Muscle of leg (tissue), 16 donors: ENCODE measurements at places on chromosomes 12 and 14. TPM values are rescaled to one million over a fixed set of nuclear protein-coding genes. Genes with fewer than 3 reads are reported as not detected.
A peak's percentile ranks its signal among the peaks of the same experiment; 100 is the strongest.

- DNase-seq = peak; percentile 10
Measured at GRCh38 chr14:81062816-81063215, 107.4 kb downstream of the TSHR start.

Gene TAS2R7
- total RNA-seq = not detected

DNA sequence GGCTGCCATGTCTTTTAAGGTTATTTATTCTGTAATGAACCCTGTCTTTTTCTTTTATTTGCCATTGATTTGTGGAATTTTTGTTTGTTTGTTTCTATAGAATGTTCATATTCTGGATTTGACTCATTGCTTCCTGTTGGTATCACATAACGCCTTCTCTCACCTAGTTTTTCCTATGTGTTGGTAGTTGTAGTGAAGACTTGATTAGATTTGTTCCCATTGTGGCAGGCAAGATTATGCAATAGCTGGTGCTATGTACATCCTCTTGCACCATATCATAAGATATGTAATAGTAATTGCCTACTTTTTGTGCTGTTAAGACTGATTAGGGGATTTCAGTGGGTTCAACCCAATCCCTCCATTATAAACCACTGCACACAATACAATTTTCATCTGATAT is 3.9 kb upstream of the KRT6B start:
- no peak for DNase-seq

Gene GALNT8
- 5.5 TPM for total RNA-seq

DNA sequence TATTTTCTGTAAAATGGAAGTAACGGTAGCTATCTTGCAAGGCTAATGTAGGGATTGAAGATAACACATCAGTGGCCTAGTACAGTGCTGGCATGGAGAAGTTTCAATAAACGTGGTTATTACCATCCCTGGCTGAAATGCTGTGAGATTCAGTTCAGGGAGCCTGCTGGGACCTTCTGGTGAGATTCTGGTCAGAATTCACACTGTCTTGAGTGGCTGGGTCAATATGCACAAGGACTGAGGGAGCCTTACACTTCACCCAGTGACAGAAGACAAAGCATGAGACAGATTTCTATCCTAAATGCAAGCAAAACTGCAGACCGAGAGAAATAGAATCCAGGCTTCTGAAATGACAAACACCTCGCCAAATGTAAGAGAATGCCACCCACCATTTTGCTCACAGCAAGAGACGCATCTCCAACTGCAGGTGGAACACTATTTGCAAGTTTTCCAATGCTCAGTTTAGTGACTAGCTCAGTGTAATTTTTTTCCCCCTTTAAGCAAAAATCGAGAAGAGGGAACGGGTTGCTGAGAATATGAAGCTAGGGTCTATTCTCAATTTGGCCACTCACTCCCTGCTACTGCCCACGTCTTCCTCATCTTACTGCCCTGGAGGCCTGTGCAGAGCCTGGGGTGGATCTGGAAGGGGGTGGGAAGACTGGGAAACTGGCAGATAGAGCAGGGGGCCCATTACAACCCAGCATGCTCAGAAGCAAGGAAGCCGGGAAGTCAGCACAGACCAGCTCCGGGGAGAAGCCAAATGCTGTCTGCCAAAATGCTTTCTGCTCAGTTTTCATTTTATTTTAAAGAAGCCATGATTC is 201.3 kb downstream of the TTC7B start:
- peak; percentile 81 for DNase-seq

- DNase-seq = no peak
Measured at GRCh38 chr12:103851127-103851526, 10.1 kb upstream of the NT5DC3 start.

DNA sequence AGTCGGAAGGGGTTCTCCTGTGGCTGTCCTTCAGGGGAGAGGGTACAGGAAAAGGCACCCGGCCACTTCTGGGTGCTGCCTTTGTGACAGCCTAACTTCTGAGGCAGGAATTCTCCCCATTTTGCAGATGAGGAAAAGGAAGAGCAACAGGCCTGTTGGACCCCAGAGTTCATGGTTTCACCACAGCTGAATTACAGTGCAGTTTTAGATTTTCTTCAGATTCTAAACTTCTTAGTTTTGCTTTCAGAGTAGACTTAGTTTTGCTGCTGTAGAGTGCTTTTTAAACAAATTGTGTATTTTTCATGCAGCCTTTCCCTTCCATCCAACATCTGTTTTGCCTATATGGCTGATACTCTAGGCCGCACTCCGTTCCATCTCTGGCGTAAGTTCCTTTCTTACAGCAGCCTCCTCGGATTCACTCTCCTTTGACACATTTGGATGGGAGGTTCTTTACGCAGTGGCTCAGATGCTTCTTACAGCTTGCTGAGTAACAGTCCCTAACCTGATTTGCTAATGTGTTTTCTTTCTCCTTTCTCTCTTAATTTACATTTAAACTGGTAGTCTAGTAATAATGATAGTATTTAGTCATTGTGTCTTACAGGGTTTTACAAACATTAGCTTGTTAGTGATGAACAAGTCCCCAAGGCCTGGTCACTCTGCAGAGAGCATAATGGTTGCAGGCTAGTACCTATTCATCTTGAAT is 7.8 kb downstream of the TRAF3 start:
- DNase-seq = peak; percentile 83

Gene POP5
- total RNA-seq = 30.3 TPM

Gene KRT77
- not detected for total RNA-seq

DNA sequence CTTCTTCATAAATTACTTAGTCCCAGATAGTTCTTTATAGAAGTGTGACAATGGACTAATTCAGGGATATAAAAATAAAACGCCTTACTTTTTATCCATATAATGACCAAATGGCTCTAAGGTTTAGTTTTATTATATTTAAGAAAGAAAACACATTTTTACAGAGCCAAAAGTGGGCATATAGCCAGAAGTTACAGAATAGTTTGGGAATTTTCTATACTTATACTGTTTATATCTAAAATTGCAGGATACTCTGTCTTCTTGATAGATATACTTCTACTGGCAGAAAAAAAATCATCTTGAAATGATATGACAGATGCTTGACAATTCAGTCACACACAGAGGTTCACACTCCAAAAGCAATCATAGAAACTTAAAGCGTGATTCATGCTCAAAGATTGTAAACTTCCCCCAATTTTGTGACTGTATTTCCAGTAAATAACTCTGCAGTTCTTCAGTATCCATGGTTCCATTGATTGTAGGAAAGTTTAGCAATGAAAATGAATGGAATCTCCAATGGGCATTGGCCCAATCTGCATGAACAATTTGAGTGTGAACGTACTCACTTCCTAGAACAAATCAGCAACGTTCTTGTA is 307.8 kb downstream of the NOVA1 start:
- DNase-seq = peak; percentile 74

Gene PRPH
- total RNA-seq = 1.4 TPM
